ENCODE measurements at places on chromosomes 5 and 9. TPM values are rescaled to one million over a fixed set of nuclear protein-coding genes. Genes with fewer than 3 reads are reported as not detected.

CD14 gene
- total RNA-seq, result 15.9 TPM

FREM1 gene
- total RNA-seq, result 0.05 TPM

MTAP gene
- 19.6 TPM for total RNA-seq

DNA sequence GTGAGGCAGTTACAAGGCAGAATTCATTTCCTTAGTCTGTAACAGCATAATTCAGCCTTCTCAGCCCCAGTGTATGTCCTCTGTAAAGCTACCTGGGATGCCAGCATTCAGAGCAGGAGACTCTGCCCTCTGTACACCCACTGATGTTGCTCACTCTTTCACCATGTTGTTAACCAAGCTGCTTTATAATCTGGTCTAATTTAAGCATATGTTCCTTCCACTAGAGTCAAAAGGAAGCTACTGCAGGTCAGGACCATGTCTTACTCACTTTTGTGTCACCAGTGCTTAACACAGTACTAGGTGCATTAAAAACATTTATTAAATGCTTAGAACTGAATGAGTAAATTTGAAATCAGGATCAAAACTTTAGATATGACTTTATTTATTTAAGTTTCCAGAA is 185.6 kb downstream of the FBXL17 start:
- H3K4me1 ChIP-seq, result no peaks in the 10 kb centered on the region
- H3K27ac ChIP-seq, result no peak overlapping the region
- H3K36me3 ChIP-seq, result no peaks in the 10 kb centered on the region
- DNase-seq, result no peak

- peaks cover 9% of the 10 kb centered on the region for H3K27me3 ChIP-seq
- H3K4me3 ChIP-seq, result no peak overlapping the region
- DNase-seq, result no peak
- H3K4me1 ChIP-seq, result peaks cover 11% of the 10 kb centered on the region
Measured at GRCh38 chr5:113375480-113376060, 59.2 kb downstream of the TSSK1B start.

- no peak overlapping the region for H3K4me3 ChIP-seq
- no peaks in the 10 kb centered on the region for H3K36me3 ChIP-seq
- H3K4me1 ChIP-seq, result no peaks in the 10 kb centered on the region
- no peaks in the 10 kb centered on the region for H3K27me3 ChIP-seq
Measured at GRCh38 chr5:29518176-29518575, 1675.3 kb upstream of the CDH6 start.

GRCh38 chr5:63555874-63556273 is 406.4 kb downstream of the HTR1A start:
- no peak overlapping the region for H3K4me3 ChIP-seq
- no peaks in the 10 kb centered on the region for H3K36me3 ChIP-seq
- no peak for DNase-seq
- H3K4me1 ChIP-seq, result no peaks in the 10 kb centered on the region

DNA sequence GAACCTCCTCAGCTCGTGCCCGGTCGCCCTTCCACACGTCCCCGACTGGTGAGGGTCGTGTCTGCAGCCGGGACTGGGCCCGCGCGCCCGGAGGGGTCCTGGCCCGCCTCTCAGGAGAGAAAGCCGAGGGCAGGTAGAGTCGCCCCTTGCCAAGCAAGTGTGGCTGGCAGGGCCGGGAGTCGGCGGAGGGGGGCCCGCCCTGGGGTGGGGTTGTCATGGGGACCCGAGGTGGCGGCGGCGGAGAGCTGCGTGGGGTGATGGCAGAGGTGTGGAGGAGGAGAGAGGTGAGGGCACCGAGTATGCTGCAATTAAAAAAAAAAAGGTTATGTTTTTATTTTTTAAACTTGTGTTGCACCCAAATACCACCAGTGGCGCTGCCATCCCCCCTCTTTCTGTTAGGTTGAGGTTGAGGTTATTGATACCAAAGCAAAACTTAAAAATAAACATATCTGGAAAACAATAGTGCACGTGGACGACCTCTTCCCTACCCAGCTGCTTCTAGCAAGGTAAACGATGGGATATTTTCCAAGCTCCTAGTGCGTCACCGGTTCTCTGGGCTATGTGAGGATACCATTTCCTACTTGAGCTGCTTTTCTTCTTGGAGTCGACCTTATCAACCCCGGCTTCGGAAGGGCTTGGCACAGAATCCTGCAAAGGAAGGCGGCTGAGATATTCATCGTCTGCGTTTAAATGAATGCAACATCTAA is 660 bp downstream of the SCAMP1 start:
- H3K4me3 ChIP-seq, result peak overlapping the region; percentile 99
- H3K4me1 ChIP-seq, result peaks cover 20% of the 10 kb centered on the region
- DNase-seq, result peak; percentile 71

DNA sequence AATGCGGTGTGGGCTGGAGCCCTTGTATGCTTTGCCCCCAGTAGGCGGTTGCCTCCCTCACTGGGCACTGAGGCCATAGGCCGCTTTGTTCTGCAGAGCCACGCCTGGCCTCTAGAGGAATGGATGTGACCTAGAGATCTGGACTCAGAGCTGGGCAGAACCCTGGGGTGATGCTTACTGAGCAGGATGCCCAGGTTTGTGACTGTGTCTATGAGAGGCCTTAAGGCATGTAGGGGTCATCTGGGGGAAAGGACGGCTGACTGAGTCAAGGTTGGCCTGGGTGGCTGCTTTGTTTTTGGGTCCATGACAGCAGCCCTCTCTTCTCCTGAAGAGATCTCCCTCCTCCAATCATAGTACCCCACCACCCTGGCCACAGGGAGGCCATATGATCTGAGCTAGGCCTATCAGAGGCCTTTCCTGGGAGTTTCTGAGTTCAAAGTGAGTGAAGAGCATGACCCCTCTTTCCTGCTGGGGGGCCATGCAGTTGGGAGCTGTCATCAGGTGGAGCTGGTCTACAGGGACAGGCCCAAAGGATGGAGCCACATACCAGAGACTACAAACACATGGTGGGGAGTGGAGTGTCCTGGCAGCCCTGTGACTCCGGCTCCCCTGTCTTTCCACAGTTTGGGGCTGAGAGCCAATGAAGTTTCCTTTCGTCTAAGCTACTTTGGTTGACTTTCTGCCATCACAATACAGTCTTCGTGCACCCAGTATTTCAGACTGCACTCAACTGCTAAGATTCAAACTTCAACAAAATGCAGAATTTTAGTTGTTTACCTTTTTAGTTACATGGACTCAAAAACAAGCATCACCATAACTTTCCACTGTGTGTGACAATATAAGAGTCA is 165.4 kb downstream of the AUH start:
- H3K27ac ChIP-seq, result no peak overlapping the region
- H3K4me3 ChIP-seq, result no peak overlapping the region
- no peak for DNase-seq
- H3K4me1 ChIP-seq, result peaks cover 42% of the 10 kb centered on the region
- no peaks in the 10 kb centered on the region for H3K36me3 ChIP-seq

- H3K4me3 ChIP-seq, result no peak overlapping the region
- H3K36me3 ChIP-seq, result no peaks in the 10 kb centered on the region
- no peak for DNase-seq
- peaks cover 3% of the 10 kb centered on the region for H3K27me3 ChIP-seq
- H3K27ac ChIP-seq, result no peak overlapping the region
Measured at GRCh38 chr9:95422650-95423049, 94.1 kb downstream of the PTCH1 start.

DNA sequence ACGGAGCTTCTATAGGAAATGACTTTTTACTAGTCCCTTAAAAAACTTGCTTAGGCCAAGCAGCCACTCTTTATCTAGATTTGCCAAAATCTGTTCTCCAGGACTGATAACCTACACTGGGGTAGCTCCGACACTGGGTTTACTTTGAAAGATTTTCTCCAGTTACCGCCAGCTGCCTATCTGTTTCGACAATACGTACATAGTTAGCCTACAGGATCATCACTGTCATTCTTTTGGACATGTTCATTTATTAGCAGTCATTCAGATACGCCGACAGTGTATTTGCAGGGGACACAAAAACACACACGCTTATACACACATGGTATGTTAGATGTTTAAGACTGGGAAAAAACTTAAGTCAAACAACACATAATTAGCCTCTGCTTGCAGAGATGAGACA is 225.7 kb downstream of the DCP2 start:
- H3K27me3 ChIP-seq, result no peaks in the 10 kb centered on the region
- H3K4me3 ChIP-seq, result no peak overlapping the region
- no peaks in the 10 kb centered on the region for H3K4me1 ChIP-seq
- no peak overlapping the region for H3K27ac ChIP-seq
- DNase-seq, result no peak
- no peaks in the 10 kb centered on the region for H3K36me3 ChIP-seq
